NCI-H774 (cell line): ENCODE measurements at places on chromosomes 7 and 10.
A peak's percentile ranks its signal among the peaks of the same experiment; 100 is the strongest.

GRCh38 chr10:13382703-13383398 is 34.8 kb upstream of the SEPHS1 start:
- peak; percentile 14 for DNase-seq

DNA sequence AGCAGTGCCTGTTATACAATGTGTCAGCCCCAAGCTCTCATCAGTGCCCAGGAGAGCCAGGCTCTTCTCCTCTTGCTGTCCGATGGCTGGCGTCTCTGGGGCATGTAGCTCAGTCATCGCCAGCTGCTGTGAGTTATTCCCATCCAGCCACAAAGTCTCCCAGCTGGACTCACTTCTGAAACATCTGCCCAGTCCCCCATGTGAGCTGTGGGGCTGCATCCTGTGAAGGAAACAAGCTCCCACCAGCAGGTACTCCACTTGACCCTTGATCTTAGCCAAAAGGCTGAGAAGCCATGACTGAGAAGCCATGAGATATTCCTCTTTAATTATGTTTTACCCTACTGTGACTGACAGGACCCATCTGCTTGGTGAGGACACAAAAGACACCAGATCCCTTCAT is 212.7 kb upstream of the IGFBP3 start:
- DNase-seq, result no peak

GRCh38 chr10:110042181-110042580 is 34.4 kb downstream of the ADD3 start:
- no peak for DNase-seq

DNA sequence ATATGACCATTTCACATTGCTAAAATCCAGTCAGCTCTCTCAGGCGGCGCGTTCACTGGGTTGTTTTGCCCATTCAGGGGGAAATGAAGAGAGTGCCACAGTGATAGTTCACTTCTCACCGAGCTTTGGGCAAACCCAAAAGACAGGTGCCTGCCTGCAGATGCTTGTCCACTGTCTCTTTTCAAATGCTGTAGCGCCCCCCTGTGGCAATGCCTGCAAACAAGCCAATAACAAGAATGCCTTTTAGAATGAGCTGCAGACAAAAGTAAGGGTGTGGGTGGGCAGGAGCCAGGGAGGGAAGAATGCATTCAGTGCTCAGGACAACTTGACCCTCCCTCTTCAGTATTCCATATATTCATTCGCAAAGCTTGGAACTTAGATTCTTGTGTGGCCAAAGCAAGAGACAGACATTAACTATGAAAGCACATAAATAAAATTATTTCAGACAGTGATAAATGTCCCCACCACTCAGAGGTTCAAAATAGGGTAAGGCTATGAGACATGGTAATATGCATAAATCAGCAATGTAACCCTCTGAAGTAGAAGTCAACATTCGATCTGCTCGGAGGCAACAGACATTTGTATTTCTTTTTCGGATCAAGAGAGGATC is 86.9 kb downstream of the JAZF1 start:
- DNase-seq, result peak; percentile 56

DNA sequence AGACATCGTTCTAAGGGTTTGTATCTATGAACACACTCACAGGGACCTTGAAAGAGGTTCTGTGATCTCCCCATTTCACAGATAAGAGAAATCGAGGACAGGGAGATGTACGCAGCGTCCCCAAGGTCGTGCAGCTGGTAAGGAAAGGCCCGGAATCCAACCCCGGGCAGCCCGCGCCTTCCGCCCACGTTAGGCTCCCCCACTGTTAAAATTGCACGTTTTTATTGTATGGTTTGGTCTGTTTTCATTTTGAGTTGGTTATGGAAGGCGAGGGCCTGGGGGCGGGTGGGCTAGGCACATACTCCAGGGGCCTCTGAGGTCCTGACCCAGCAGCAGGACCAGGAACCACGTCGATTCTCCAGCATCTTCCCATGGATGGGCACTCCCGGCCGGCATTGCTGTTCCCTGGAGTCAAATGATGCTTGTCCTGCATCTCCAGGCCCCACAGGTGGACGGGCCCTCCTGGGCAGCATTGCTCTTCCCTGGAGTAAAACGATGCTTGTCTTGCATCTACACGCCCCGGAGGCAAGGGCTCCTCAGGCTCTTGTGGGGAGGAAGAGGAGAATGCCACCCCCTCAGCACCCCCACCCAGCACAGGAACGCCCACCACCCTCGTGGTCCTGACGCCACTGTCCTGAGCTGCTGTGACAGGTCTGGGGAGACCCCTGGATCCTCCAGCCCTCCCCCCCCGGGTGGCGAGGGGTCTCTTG is 65.9 kb downstream of the PDGFA start:
- DNase-seq, result no peak
